ENCODE measurements at places on chromosomes 6 and 20.

- DNase-seq = no peak
Observed at GRCh38 chr6:1869769-1870168, 260.1 kb downstream of the FOXC1 start.

GRCh38 chr6:148947621-148948444 is 201.0 kb downstream of the UST start:
- peak; percentile 74 for DNase-seq

GRCh38 chr6:118401325-118401975 is 146.6 kb upstream of the PLN start:
- no peak for DNase-seq

DNA sequence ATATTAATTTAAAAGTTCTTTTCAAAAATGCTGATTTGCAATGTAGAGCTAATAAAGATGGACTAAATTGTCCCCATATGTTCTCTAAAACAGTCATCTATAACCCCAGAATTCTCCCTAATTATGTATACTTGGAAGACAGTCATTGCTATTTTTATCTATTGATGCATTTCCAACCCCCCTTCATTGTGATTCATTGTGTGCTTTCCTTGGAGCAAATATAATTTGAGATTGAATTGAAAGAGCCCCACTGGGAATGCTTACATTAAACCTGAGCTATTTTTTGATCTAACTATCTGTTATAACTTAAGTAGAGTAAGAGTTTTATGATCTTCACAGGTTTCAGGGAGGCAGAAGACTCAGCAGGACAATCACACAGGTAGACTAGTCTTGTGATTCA is 73.7 kb upstream of the PTCHD4 start:
- no peak for DNase-seq

DNA sequence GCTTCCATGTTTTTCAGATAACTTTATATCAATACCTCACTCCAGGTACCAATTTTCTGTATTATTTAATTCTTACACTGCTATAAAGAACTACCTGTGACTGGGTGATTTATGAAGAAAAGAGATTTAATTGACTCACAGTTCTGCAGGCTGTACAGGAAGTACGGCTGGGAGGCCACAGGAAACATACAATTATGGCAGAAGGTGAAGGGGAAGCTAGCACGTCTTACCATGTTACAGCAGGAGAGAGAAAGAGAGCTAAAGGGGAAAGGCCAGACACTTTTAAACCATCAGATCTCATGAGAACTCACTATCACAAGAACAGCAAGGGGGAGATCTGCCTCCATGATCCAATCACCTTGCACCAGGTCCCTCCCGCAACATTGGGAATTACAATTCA is 119.1 kb upstream of the BMP5 start:
- DNase-seq = no peak

DNA sequence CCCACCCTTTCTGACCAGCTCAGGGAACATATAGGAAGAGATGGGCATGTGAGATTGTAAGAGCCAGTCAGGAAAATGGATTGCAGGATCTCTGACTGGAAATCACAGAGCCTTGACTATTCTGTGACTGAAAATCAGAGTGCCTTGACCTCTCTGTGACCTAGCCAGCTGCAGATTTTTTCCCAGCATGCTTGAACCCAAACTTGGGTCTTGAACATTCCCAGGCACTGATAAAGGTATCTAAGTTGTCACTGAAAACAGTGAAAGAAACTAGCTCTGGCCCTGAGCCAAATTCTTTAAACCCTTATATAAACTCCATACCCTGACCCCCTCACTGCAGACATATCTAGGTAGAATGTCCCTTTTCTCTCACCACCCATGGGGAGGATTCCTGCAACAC is 2.3 kb upstream of the ZNF165 start:
- no peak for DNase-seq

- DNase-seq = no peak
Observed at GRCh38 chr6:158970640-158971275, 29.2 kb downstream of the RSPH3 start.

DNA sequence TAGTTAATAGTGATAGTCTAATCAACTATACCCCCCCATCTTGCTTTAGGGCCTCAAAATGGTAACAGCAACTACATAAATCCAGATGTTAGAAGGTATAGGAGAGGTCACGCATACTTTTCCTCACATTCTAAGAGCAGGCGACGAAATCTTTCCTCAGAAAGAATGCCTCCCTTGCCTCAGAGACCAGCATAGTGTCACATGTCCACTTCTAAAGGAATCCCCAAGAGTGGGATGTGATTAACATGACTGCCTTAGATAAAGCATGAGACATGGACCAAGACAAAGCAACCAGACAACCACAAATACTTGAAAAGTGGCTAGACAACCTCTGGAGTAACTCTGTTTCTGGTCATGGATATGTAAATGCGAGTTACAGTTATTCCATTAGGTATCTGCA is 710.7 kb downstream of the EYS start:
- DNase-seq = no peak

DNA sequence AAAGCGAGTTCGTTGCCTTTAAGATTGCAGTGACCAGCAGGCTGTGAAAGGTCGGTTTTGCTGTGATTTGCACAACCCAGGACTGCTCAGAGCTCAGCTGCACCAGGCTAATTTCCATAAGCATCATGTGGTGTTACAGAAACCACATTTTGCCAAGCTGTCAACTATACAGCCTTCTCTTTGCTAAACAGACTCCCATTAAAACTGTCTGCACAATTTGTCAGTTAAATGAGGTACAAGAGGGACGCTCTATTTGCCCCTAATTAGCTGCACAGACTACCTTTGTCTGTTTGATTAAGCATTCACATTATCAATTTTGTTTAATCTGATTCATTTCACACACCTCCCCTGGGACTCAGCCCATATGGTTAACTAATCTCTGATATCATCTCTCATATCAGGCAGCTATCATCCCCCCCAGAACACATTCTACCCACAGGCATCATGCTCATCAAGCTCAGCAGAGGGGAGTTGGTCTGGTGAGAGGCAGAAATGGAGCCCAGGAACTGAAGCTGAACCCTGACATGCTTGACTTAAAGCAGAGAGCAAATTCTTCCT is 62.1 kb downstream of the OLIG3 start:
- no peak for DNase-seq

DNA sequence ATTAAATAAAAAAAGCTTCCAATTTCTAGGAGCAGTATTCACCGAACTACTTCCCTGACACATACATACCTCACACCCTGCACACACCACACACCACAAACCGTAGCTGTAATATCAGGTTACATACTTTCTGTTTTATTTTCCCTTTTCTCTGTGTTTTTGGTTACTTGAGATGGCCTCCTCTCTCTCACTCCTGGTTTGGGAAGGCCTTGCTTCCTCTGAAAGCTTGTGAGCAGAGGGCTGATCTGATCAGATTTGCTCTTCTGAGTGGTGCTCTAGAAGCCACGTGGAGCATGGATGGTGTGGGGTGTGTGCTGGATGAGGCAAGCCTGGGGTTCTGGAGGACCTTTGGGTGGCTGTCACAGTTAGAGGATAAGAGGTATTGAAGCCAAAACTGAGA is 20.9 kb downstream of the UTRN start:
- no peak for DNase-seq

GRCh38 chr20:51354191-51354768 is 188.2 kb downstream of the NFATC2 start:
- no peak for DNase-seq

GRCh38 chr6:158910484-158911440 is 89.2 kb downstream of the RSPH3 start:
- DNase-seq = peak; percentile 81

GRCh38 chr6:21747441-21747840 is 153.9 kb downstream of the SOX4 start:
- DNase-seq = no peak

DNA sequence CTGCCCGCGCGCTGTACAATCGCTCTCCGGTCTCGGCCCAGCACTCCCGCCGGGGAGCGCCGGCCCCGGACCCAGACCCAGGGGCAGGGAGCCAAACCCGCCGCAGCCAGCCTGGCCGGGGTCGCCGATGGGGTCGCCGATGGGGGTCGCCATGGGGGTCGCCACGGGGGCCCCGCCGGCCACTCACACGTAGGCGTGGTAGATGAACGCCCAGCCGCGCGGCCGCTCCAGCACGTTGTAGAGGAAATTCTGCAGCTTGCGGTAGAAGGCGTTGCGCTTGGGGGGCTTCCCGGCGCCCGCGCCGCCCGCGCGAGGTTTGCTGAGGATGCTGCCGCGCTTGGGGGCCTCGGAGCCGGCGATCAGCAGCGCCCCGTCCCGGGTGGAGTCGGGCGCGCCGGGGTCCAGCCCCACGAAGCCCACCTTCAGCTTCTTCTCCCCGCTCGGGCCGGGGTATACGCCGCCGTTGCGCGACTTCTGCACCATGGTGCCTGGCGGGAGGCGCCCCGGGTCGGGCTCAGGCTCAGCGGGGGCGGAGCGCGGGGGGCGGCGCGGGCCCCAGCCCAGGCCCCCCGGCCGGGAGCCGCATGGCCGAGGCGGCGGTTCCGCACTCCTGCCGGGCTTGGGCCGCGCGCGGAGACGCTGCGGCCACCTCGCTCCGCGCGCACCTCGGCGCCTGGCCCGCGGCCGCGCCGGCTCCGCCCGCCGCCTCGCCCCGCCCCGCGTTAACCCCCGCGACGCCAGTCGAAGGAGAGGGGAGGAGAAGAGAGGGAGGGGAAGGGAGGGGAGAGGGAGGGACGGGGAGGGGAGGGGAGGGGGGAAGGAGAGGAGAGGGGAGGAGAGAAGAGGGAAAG is at the start of gene KCNQ2:
Gene KCNQ2, minus strand, starts transcription at position 675 of the 851 bp plus-strand sequence. Its CDS starts 192 bp downstream, at position 483.
- DNase-seq = no peak

DNA sequence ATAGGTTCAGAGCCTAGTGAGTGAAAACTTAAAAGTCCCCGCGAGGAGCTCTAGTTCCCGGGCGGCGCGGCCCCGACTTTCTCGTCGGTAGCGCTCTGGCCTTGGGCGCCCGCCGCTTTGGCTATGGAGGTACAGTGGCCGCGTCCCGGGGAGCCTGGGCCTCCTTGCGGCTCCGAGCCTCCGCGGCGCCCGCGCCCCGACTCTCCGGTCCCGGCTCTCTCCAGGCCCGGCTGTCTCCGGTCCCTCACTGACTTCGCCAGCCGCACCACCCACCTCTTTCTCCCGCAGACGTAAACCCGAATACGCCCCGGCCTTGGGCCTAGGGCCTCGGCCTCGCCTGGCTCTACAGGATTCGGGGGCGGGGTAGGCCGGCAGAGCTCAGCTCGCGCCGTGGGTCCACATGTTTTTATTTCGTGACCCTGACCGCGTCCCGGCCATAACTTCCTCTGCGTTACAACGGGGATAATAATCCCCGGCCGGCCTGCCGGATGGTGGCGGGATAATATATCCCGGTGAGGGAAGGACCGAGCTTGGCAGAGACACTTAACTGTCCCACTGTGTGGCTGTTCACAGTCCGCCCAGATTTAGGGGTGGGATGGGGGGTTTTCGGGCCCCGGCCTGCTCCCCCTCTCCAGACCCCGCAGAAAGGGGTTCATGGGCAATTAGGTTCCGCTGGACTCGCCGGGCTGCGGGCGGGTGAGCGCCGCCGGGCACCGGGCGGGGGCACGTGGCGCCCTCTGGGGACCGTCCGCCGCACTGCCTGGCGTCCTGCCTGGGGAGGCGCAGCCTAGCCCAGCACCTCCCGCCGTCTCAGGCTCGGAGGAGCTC is 10.0 kb upstream of the TBX18 start:
- no peak for DNase-seq

DNA sequence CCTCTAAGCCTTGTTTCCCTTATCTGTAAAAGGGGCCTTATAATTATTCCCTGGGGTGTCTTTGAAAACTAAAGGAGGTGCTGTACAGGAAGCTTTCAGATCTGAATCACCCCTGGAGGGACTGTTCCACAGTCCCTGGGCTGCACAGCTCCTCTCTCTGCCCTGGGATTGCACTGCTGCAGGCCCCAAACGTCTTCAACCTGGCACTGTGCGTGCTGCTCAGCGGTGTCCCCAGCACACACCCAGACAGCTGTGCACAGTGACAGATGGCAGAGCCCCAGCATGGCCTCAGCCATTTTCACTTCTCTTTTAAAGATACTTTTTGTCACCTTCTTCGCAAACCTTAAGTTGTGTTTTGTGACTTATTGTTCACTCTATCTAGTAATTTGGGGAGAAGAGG is 50.7 kb upstream of the INSM1 start:
- no peak for DNase-seq

DNA sequence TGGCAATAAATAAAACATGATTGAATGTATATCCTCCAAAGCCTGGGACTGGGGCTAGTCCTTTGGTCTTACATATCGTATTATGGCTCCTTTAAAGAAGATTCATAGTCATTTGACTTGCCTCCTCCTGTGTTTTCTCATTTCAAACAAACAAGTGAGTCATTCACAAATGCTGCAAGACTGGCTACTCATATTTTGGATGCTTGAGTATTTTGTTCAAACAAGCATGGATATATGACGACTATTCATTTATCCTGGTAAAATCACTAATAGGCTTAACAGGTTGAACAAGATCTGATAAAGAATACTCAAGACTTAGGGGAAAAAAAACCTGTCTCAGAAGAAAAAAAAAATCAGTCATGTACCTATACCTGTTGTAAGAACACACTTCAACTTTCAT is 111.1 kb upstream of the CCDC28A start:
- peak; percentile 28 for DNase-seq

GRCh38 chr20:41135187-41135887 is 2.0 kb upstream of the PLCG1 start:
- DNase-seq = no peak

- DNase-seq = no peak
Observed at GRCh38 chr6:159487636-159488035, 205.4 kb downstream of the SOD2 start.

DNA sequence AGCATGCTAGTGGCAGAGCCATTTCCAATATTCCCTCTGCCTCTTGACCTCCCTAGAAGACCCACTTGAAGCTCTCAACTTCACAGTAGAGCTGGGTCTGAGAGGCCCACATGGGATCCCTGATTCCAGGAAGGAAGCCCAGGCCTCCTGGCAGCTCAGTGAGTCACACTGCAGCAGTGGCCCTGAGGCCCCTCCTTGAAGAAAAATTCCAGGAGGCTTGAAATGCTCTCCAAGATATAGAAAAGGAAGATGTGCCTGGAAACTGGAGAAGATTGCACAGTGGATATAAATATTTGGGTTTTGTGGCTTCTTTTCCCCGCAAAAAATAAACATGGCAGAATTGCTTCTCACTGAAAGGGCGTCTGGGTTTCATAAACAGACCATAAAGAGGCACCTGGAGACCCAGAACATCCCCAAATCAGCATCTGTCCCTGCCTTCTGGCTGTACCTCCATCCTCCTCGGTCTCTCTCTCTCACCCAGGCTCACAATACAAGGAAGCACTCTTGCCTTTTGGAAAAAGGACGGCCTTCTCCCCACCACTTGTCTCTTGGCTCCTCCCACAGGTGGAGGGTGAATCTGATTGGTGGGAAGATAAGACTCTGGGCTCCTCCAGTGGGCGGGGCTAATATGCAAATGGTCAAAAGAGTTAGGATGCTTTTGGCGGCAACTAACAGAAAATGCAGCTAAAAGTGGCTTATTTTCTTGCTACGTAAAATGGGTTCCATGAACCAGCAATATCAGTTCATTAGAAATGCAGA is 200.0 kb upstream of the SULF2 start:
- DNase-seq = no peak

GRCh38 chr6:64288351-64288750 is 652.7 kb downstream of the PHF3 start:
- no peak for DNase-seq

DNA sequence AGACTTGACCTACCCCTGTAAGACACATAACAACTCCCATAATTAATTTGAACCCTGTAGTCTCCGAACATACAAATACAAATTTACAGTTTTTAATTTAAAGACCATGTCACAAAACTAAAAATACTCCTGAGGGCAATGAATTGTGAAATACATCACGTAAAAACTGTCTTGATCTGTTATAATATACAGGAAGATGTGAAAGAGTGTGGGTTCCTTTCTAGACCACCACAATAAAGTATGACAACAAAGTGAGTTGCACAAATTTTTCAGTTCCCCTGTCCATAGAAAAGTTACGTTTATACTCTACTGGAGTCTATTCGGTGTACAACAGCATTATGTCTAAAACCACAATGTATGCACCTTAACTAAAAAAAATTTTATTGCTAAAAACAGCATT is 11.0 kb upstream of the BLOC1S5 start:
- no peak for DNase-seq
